ENCODE measurements at places on chromosomes 12 and 14. TPM values are rescaled to one million over a fixed set of nuclear protein-coding genes. Genes with fewer than 3 reads are reported as not detected.

KRT2 gene
- total RNA-seq = not detected

TRIP11 gene
- 70.7 TPM for total RNA-seq

CYP46A1 gene
- total RNA-seq = 3.1 TPM

OASL gene
- total RNA-seq = 2.0 TPM

CATSPERB gene
- 0.15 TPM for total RNA-seq

CCDC38 gene
- total RNA-seq = 0.10 TPM

IQSEC3 gene
- total RNA-seq = 1.8 TPM

RTRAF gene
- 216 TPM for total RNA-seq

DNA sequence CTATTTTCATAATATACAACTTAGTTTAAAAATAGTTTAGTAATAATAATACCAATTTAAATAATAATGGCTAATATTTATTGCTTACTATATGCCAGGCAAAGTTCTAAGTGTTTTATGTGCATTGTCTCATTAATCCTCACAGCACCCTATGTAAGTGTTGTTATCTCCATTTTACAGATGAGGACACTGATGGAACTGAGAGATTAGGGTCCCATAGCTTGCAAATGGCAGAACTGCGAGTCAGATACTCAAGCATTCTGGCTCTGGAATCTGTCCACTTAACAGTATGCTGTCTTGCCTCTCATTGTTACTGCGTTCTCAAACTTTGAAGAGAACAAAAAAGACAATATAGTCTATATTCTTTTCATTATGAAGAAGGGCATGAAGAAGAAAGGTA is 19.0 kb downstream of the AP5M1 start:
- H3K27me3 ChIP-seq = no peaks in the 10 kb centered on the region
- no peak for DNase-seq
- H3K36me3 ChIP-seq = no peaks in the 10 kb centered on the region

DNA sequence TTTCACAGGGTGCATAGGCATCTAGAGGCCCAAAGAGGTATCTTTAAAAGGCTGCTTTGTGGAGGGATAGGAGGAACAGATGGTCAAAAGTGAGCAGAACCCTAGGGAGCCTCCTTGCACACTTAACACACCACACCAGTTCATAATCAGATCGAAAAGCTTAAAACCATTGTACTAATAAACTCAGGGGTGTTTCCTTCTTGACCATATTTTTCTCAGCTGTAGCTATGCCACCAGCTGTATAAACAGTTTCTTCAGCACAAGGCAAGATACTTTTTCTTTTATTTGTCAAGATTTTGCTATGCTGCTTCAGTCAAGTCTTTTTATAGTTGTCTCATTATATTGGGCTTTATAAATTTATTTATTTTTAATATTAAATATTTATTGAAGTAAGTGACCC is 88.7 kb downstream of the RIC8B start:
- peaks cover 8% of the 10 kb centered on the region for H3K4me1 ChIP-seq
- H3K4me3 ChIP-seq = no peak overlapping the region
- no peak overlapping the region for H3K27ac ChIP-seq
- H3K27me3 ChIP-seq = no peaks in the 10 kb centered on the region
- H3K36me3 ChIP-seq = peaks cover 37% of the 10 kb centered on the region

DNA sequence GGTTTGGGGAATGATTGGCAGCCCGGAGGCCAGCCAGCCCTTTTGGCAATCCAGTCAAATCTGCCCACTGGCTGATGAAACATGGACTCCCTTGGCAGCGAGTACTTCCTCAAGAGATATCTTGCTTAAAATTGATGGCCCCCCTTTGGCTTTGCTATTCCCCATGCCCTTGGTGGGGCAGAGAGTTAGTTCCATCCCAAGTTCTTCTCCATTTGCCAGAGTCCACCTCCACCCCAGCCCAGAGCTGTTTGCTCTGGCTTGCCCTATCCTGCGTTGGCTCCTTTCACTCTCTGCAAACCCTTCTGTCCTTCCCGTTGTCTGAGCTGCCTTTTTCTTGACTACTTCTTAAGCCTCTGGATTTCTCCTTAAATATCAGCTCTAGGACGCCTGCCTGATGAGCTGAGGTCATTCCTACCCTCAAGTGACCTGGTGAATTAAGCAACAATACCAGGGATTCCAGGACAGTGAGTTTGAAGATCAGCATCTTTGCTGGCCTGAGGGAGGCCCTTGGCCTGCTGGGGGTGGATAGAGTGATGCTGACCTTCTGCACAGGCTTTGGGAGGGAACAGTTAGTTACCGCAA is 212.0 kb downstream of the CACNA1C start:
- peaks cover 100% of the 10 kb centered on the region for H3K4me1 ChIP-seq
- peak overlapping the region; percentile 32 for H3K27ac ChIP-seq
- H3K4me3 ChIP-seq = no peak overlapping the region
- DNase-seq = no peak
- no peaks in the 10 kb centered on the region for H3K27me3 ChIP-seq

- H3K4me1 ChIP-seq = no peaks in the 10 kb centered on the region
- H3K4me3 ChIP-seq = no peak overlapping the region
- no peaks in the 10 kb centered on the region for H3K27me3 ChIP-seq
- no peak overlapping the region for H3K27ac ChIP-seq
- no peaks in the 10 kb centered on the region for H3K36me3 ChIP-seq
Measured at GRCh38 chr12:75294336-75294735, 35.8 kb downstream of the CAPS2 start.

DNA sequence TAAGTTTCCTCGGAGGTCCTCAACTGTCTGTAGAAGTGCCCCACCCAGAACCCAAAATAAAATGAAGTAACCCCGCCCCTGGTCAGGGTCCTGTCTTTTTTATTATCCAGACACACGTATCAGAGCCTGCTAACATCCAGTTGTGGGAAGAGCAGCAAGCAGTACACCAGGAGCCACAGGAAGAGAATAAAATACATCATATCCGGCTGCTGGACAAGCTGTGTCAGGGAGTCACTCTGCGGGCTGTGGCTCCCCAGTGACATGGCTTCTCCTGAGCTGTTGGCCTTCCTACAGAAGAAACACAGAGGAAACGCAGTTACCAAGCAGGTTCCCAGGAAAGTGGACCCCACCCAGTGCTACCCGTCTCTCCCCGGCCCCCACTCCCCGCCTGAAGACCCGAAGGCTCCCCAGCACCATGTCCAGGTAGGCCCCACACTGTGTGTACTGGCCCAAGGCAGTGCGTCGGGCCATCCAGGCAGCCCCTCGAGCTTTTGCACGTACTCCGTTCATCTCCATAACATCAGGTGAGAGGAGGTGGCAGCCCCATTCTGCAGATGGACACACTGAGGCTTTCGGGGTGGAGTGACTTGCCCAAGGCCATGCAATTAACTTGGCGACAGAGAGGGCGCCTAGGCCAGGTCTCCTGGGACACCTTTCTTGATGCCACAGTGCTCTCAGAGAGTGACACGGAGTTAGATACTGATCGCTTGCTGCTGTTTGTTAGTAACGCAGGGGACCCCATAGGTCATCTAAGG is 34.3 kb upstream of the DICER1 start:
- no peaks in the 10 kb centered on the region for H3K36me3 ChIP-seq
- peaks cover 32% of the 10 kb centered on the region for H3K27me3 ChIP-seq
- peaks cover 17% of the 10 kb centered on the region for H3K4me1 ChIP-seq
- peak overlapping the region; percentile 62 for H3K27ac ChIP-seq
- H3K4me3 ChIP-seq = no peak overlapping the region
- no peak for DNase-seq

DNA sequence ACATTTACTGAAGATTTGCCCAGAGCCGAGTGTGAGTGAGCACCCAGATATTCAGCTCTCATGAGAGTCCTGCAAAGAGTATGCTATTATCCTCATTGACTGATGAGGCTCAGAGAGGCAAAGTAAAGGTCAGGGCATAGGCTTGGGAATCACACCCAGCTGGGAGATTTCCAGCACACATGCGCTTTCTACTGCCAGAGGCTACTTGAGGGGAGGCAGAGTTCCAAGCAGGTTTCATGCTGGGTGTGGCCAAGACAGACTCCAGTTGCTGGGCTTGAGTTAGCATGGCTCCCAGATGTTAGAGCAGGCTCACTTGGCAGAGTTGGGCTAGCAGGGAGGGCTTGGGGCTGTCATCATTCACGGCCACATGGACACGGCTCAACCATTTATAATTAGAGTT is 14.4 kb upstream of the FAM181A start:
- H3K27me3 ChIP-seq = no peaks in the 10 kb centered on the region
- H3K4me3 ChIP-seq = no peak overlapping the region
- no peaks in the 10 kb centered on the region for H3K36me3 ChIP-seq
- no peak for DNase-seq

- H3K27me3 ChIP-seq = peaks cover 13% of the 10 kb centered on the region
- H3K36me3 ChIP-seq = no peaks in the 10 kb centered on the region
- peak; percentile 17 for DNase-seq
- peak overlapping the region; percentile 60 for H3K27ac ChIP-seq
Measured at GRCh38 chr14:52268279-52269061, 972 bp downstream of the PTGDR start.

DNA sequence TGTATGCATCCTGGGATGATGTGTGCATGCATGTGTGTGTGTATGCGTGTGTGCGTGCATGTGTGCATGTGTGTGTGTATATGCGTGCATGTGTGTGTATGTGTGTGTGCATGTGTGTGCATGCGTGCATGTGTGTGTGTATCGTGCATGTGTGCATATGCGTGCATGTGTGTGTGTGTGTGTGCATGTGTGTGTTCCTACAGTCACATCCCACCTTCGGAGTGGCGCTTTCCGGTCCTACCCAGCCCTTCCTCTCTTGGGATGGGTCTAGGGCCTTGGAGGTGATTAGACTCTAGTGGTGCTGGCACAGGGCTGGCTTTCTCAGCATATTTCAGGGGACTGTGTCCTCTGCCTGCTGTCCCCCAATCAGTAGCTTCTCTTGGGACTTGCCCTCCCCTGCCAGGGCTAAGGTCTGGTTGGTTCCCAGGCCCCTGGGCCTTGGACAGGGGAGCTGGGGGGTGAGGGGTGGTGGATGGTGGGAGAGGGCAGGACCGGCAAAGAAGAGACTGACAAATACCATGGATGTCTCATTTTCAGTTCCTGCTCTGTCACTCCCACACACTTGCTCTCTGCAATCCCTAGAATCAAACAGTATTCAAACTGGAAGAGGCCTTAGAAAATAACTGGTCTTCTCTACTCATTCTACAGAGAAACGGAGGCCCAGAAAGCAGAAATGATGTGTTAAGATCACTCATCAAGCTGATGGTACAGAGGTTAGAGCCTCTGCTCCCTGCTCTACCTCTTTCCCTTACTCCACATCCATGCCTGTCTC is 21.9 kb upstream of the FAIM2 start:
- H3K4me3 ChIP-seq = no peak overlapping the region
- H3K36me3 ChIP-seq = no peaks in the 10 kb centered on the region
- H3K4me1 ChIP-seq = no peaks in the 10 kb centered on the region
- no peaks in the 10 kb centered on the region for H3K27me3 ChIP-seq

DNA sequence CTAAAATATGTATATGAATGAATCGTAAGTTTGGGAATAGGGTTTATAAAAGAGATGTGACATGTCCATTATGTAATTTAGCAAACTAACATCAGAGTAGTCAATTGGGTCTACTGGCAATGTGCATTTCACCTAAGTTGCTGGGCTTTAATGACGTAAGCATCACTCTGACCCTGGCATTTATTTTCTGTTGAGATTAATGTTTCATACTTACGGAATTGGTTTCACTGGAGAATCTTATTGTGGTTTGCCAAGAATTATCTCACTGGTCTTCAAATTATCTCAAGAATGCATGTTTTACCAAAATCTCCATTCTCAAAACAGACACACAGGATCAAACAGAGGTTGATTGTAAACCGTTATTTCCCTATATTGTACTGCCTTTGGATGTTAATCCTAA is 437.1 kb downstream of the NPAS3 start:
- no peaks in the 10 kb centered on the region for H3K4me1 ChIP-seq
- H3K27ac ChIP-seq = no peak overlapping the region
- H3K36me3 ChIP-seq = no peaks in the 10 kb centered on the region
- no peak overlapping the region for H3K4me3 ChIP-seq
- no peak for DNase-seq
- H3K27me3 ChIP-seq = no peaks in the 10 kb centered on the region

DNA sequence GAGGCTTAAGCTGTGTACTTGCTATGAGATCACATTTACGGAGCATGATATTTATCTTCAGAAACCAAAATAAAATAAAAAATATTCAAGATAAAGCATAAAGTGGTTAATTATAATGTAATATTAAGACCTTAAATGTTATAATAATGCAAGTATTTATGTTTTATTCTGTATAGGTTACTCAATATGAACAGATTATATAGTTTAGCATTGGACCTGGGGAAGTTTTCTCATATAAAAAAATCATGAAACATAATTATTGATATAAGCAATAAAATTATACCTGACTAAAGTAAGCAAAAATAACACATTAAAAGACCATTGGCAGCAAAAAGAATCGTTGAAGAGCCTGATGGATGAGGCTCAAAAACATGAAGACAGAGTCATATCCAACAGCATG is 516.2 kb downstream of the SLC16A7 start:
- H3K27me3 ChIP-seq = no peaks in the 10 kb centered on the region
- H3K4me3 ChIP-seq = no peak overlapping the region
- no peak for DNase-seq
- H3K4me1 ChIP-seq = no peaks in the 10 kb centered on the region

DNA sequence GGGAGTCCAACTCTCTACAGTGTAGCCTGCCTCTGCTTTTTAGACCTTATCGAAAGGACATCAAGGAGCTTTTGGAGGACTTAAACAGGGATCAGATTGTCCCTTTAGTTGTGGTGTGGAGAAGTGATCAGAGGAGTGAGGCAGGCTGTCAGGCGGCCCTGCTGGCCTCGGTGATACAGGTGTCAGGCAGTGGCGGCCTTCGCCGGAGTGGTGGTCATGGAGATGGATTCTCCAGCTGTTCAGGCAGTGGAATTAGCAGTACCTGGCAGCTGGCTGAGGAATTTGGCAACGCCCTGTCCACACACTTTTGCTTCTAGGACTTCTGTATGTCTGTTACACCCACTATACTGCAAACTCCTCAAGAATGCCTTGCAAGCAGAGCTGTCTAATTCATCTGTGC is 4.2 kb upstream of the CLMN start:
- H3K36me3 ChIP-seq = no peaks in the 10 kb centered on the region
- peaks cover 16% of the 10 kb centered on the region for H3K4me1 ChIP-seq
- H3K27me3 ChIP-seq = no peaks in the 10 kb centered on the region
- H3K4me3 ChIP-seq = no peak overlapping the region
- H3K27ac ChIP-seq = no peak overlapping the region
- no peak for DNase-seq

DNA sequence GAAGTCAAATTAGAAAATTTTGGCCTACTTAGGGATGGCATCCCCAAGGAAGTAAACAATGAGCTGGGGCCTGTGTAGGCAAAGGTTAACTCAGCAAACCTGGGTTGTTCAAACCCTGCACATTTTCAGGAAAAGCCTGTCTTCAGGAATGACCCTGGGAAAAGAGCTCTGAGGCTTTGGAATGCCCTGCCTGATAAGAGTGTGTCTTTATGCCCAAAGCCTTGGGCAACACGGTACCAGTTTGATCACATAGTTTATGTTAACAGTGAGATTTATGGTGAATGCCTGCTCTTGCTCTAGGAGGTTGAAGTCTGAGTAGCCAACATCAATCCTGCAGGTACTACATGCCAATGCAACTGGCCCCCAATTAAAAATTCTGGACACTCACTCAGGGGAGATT is 28.2 kb upstream of the STAB2 start:
- H3K27me3 ChIP-seq = no peaks in the 10 kb centered on the region
- DNase-seq = no peak
- no peaks in the 10 kb centered on the region for H3K36me3 ChIP-seq
- H3K4me3 ChIP-seq = no peak overlapping the region

Data from heart right ventricle (tissue), 16 donors.